Daoy (cell line): ENCODE measurements at places on chromosomes 13 and 19. TPM values are rescaled to one million over a fixed set of nuclear protein-coding genes. Genes with fewer than 3 reads are reported as not detected.
A peak's percentile ranks its signal among the peaks of the same experiment; 100 is the strongest.

DNA sequence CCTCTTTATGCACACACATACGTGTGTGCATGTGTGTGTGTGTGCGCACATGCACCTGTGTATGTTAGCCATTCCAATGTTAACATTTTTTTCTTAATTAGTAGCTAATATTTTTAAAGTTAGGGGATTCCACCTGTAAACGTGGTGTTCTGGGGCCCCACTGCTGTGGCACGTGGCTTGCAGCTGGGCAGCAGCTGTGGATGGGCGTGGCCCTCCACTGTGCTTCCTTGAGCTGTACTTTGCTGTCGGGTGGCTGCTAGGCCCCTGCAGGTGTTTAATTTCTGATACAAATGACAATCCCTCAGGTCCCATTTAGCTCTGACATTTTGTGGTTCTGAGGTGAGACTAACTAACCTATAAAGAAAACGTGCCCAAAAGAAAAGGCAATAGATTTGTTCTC, 58.9 kb upstream of the GJB6 start:
- DNase-seq, result no peak

DNA sequence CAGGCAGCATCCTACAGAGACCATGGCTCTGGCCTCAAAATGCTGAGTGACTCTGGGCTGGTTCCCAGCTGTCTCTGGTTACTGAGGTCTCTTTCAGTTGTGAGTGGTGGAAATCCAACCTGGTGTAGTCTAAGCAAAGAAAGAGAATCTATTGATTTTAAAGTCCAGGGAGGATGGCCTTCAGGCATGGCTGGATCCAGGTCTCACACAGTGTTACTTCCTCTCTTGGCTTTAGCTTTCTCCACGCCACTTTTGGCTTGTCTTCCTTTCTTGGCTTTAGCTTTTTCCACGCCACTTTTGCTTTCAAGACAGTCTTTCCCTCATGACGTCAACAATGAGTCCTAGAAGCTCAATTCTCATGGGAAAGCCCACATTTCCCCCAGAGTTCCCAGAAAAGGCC, 4.1 kb downstream of the CYP4F3 start:
- no peak for DNase-seq

Gene ZNF135
- total RNA-seq, result 0.40 and 0.86 TPM in 2 replicates

GRCh38 chr19:16952046-16952445, 63.2 kb downstream of the F2RL3 start:
- no peak for DNase-seq

- DNase-seq, result peak; percentile 11
These were observed 111.4 kb downstream of the FRY start for GRCh38 chr13:32142956-32143375.

DNA sequence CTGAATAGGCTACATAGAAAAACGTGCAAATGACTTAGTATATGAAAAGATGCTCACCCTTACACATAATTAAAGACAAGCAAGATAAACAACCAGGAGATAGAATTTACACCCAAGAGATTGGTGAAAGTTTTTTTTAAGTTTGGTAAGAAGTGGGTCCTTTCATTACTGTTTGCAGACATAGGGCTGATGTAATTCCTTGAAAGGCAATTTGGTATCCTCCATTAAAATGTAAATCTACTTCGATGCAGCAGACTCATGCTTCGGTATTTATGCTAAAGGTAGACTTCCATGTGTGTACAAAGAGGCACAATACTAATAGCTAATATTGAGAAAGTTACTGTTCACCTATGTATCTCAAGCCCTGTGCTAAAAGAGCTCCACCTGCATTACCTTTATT, 33.5 kb downstream of the CNMD start:
- no peak for DNase-seq

Gene PSG1
- total RNA-seq, result not detected in 2 replicates

DNA sequence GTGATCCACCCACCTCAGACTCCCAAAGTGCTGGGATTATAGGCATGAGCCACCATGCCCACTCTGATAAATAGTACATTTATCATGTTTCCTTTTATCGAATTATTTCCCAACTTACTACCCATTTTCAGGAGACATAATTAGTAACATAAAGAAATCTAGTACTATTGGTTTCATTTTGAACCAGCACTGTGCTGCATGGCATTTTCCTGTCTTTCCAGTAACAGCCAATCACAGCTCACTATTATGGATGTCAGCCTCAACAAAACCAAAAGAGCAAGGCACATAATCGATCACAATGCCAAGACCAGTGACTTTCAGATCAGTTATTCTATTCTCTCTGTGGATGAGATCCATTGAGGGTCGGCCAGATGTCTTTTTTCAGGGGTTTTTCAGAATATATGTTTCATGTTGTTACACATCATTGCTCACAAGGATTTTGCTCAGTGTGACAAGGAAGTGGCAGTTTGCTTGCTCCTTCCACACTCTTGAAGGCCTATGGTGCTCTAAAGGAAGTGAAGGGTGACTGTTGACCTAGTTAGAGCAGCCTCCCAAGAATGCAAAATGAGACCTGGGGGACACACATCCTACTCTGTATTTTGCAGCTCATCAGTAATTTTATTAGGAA, 233.4 kb downstream of the KCNRG start:
- no peak for DNase-seq

DNA sequence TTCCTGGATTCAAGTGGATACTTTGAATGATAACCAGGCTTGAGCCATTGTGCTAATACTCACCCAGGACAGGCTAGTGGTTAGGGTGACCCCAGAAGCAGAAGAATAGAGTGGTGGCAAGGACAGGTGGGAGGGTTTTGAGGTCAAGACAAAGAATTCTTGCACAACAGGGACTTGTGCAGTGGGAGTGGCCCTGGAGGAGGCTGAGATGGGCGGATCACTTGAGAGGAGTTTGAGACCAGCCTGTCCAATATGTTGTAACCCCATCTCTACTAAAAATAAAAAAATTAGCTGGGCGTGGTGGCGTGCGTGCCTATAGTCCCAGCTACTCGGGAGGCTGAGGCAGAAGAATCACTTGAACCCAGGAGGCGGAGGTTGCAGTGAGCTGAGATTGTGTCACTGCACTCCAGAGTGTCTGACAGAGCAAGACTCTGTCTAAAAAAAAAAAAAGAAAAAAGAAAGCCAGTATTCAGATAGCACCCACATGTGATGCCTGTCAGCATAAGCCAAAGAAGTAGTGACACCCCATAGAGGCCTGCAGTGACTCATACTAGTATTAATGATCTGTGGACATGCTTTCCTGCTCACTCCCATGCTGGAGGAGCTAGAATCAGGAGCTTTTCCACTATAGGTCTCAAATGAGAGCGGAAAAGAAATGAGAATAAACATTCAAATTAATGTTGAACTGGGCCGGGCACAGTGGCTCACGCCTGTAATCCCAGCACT, 78.7 kb downstream of the RNF17 start:
- DNase-seq, result peak; percentile 30

DNA sequence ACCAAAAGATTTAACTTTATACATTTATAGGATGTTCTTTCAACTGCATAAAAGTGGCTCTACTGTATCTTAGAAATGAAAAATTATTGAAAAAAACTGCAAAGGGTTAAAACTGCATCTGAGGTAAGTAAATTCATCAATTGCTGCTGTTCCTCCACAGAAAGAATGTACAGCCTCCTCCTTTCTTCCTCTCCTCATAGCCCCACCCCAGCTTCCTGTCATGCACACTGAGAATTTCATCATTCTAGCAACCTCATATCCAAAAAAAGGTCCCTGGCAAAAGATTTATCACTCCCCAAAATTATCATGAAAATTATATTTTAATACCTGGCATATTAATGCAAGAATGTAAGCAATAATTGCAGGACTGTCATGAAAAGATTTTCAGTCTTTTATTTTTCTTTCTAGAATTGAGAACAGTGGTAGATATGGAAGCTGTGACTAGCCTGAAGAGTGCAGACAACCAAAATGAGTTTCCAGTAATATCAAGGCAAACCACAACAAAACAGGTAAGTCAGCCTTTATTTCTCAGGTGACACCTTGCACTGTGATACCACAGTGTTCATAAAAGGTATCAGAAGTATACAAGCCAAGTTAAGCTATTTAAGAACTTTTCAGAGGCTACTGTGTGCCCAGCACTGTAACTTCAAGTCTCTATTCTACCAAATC, 110.8 kb downstream of the SUCLA2 start:
- no peak for DNase-seq

GRCh38 chr13:106596275-106596937, 28.5 kb upstream of the ARGLU1 start:
- DNase-seq, result no peak

- no peak for DNase-seq
These were observed 63.4 kb downstream of the PEPD start for GRCh38 chr19:33458171-33458633.

GRCh38 chr19:44644402-44645016, 799 bp downstream of the PVR start:
- DNase-seq, result peak; percentile 65

DNA sequence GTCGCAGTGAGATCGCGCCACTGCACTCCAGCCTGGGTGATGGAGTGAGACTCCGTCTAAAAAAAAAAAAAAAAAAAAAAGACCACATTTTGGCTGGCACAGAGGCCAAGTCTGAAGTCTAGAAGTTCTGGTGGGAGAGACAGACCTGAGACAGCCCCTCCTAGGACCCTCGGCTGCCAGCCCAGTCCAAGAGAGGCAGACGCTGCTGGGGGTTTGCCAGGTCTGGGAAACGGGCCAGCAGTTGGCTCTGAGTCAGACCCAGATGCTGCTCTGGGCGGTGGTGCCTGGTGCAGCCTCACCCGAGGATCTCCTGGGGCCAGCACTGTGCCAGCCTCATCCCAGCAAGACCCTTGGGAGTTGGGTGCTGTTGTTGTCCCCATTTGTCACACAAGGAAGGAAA, 5.8 kb downstream of the FCHO1 start:
- peak; percentile 86 for DNase-seq

DNA sequence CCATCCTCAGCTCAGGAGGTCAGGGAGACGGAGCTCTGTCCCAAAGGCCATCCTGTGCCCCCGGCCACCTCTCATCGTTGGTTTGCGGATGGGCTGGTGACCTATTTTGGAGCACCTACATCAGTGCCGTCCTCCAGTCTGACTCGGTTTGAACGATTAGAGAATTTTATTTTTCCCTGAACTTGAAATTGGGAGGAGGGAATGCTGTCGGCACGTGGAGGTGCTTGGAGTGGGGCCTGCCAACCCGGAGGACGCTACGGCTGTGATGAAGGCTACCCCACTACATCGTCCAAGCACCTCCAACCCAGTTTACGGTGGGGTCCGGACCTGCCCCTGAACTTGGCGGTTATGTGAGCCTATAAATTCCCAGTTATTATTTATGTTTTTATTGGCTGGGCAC, 3.0 kb upstream of the ZNF554 start:
- DNase-seq, result no peak
